ENCODE measurements at places on chromosomes 12 and 14.

DNA sequence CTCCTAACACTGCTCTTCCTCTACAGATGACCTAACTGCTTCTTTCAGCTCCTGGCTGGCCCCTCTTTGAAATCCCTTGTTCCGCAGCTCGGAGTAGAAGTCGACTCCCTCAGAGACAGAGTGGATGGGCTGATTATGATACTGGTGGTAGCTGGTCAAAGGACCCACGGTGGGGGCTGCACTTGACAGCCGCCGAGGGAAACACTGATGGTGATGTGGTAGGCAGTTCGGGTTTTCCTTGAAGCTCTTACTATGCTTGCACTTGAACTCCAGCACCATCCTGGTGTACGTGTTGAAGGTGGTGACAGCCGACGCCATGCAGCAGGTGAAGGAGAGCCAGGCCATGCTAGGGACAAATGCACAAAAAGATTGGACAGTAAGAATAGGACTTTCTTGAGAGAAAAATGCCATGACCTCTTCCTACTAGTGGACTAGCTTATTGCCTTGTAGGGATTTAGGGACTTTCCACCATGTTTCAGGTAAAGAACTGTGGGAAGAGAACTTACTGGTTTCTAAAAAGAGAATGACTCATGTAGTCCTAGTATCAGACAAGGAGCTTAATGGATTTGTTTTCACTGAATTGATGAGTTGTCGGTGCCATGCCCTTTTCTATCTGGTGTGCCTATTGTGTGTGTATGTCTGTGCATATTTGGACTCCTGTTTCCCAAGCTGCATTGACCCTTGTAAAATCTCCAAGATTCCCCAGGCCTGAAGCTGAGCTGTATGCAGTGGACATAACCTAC is 18.4 kb downstream of the GSG1 start:
- DNase-seq = no peak

DNA sequence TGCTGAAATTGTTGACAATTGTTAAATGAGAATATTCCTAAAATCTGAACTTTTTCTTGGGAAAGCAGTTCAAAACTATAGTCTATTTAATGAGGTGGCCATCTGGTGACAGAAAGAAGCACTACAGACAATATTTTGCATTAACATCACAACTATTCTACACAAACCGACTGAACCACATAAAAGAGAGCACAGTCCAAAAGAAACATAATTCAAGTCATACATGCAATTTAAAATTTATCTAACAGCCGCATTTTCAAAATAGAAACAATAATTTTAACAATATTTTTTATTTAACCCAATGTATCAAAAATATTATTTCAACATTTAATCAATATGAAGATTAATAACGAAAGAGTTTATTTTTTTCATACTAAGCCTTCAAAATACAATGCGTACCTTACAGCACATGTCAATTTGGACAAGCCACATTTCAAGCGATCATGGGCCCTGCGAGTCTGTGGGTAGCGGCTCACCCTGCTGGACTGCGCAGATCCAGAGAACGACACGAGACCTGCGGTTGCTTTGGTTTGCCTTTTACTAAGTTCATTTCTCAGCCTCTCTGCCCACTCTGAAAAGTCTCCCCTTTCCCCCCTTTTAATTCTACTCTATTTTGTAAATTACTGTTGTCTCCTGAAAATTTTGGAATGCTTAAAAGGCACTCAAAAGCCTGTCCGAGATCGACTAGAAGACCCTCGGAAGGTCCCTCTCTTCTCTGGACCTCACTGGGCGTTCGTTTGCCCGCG is 947 bp upstream of the LRRC9 start:
- peak; percentile 29 for DNase-seq

DNA sequence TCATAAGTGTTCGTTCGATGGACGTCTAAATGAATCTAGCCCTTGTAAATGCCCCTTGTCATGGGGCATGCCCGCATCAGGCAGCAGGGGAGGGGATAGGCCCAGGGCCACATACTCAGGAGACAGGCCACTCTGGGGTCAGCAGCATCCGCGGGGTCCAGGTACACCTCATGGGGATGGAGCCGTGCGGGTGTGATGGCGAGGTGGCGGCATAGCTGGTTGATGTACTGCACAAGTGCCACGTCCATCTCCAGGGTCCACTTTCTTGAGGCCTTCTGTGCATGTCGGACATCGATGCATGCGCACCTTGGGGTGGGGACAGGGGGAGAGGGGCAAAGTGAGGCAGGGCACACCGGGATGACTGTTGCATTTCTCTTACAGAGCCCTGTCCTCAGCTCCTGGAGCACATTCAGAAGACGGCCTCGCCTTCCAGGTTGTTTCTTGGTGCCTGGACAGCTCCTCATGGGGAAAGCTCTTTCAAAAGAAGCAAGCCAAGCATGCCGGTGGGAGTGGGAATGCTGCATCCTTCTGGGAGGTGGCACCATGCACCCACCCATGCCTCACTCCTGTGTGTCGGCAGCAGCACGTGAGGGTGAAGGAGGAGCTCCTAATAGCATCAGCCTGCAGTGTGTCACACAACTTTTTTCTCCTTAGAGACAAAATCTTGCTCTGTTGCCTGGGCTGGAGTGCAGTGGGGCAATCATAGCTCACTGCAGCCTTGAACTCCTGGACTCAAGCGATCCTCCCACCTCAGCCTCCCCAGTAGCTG is 47.4 kb downstream of the TRAFD1 start:
- DNase-seq = no peak

GRCh38 chr12:26122681-26123481 is 2.0 kb downstream of the BHLHE41 start:
- peak; percentile 20 for DNase-seq

- no peak for DNase-seq
Observed at GRCh38 chr14:55599250-55599879, 19.4 kb downstream of the KTN1 start.

GRCh38 chr12:93624595-93625294 is 52.3 kb downstream of the SOCS2 start:
- DNase-seq = no peak

- no peak for DNase-seq
Observed at GRCh38 chr14:93582516-93582915, 151.8 kb downstream of the UNC79 start.

DNA sequence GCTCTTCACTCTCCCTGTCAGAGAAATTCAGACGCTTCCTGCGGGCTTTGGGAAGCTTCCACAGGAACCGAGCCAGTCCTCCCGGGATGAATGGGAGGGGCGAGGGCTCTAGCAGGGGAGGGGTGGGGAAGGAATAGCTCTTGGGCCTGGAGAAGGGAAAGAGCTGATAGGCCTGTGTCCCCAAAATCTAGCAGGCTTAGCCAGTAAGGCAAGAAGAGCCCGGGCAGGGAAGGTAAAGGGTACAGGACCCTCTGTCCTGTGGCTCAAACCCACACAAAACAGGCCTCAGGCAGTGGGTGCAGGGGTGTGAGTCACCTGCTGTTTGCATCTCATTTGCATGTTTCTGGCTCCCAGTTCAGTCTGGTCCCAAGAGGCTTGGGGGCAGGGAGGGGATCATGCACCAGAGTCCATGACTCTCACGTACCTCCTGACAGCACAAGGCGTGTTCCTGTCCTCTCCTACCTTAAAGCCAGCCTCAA is 8.7 kb upstream of the SMUG1 start:
- DNase-seq = no peak

DNA sequence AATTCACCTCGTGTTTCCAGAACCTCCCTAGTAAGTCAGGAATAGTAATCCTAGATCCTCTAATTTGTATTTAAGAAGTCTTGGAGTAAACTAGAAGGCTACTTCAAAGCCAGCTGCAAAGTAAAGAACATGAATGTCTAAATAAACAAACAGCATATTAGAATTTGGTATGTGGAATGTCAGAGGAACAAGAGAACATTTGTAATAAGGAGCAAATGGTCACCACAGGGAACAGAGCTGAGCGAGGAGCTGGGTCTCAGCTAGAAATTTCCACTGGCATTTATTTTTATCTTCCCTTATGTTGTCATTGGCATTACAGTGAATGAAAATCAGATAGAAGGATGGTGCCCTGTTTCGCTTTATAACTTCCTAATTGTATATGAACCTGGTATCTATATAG is 50.2 kb downstream of the FRMD6 start:
- no peak for DNase-seq

DNA sequence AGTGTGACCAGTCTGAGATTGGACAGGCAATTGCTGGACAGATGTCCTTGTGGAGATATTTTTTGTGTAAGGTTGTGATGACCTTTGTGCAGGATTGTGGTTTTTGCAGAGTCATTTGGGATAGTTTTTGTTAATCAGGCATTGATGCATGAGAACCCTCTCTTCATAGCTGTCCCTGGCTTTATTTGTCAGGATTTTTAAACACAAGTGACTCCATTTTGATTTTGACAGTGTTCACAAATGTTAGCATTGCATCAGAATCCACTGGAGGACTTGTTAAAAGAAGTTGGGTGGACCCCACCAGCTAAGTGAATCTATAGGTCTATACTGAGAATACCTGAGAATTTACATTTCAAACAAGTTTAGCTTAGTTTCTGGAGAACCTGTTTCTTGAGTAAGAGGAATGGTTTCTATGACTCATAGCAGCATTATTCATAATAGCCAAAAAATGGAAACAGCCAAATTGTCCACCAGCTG is 11.8 kb downstream of the FNTB start:
- no peak for DNase-seq

DNA sequence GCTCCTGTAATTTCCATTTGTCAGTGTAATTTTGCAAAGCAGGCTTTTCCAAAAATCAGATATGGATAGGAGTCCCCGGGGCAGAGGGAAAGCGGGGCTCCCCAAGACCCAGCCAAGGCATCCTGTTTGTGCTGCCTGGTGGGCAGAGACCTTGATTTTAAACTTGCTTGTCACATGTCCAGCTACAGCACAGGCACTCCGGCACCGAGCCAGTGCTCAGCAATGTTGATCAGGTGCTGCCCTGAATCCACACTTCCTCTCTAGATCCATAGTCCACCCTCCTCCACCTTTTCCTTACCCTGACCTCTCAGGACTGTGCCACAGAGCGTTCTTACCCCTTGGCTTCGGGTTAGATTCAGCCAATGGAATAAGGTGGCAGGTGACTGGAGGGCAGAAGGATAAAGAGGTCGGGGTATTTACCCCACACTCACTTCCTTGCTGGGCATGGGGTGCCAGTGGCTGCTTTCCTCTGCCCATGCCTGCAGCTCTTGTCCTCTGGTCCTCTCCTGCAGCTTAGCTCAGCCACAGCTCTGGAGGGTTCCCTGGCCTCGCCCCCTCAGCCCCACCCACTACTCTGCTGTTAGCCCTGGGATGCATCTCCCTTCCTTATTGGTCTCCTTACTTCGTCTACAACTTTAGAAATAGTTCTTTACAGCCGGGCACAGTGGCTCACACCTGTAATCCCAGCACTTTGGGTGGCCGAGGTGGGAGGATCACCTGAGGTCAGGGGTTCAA is 80.1 kb downstream of the IRF2BPL start:
- DNase-seq = no peak

Data from CD4-positive, alpha-beta T cell treated with Interleukin-17A for 1 hour (primary cell).